NCI-H774 (cell line): ENCODE measurements at places on chromosomes 3 and 15.
A peak's percentile ranks its signal among the peaks of the same experiment; 100 is the strongest.

- no peak for DNase-seq
Observed at GRCh38 chr3:167740961-167741587, 5.6 kb downstream of the SERPINI1 start.

- no peak for DNase-seq
Observed at GRCh38 chr3:127033786-127034185, 50.9 kb downstream of the PLXNA1 start.

- no peak for DNase-seq
Observed at GRCh38 chr3:158725348-158726011, 6.8 kb downstream of the RARRES1 start.

DNA sequence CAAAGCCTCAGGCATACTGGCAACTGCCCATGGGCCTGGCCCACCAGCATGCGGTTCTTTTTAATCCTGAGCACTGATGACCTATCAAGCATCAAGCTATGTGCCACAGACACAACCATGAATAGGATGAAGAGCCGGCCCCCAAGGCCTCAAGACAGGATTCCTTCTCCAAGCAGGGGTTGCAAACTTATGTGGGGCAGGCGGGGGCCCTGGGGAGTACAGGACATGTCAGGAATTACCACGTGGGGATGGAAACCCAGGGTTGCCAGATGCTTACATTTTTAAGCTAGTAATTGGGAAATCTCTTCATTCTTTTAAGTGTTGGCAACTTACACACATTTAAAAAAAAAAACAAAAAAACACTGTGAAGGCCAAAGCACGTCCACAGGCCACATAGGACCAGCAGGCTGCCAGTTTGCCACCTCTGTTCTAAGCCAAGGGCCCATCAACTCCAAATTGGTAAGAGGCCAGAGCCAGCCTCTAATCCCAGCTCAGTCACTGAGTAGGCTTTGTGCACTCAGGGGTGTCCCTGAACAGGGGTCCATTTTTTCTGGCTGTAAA lies 32.8 kb downstream of the BDH1 start:
- no peak for DNase-seq

DNA sequence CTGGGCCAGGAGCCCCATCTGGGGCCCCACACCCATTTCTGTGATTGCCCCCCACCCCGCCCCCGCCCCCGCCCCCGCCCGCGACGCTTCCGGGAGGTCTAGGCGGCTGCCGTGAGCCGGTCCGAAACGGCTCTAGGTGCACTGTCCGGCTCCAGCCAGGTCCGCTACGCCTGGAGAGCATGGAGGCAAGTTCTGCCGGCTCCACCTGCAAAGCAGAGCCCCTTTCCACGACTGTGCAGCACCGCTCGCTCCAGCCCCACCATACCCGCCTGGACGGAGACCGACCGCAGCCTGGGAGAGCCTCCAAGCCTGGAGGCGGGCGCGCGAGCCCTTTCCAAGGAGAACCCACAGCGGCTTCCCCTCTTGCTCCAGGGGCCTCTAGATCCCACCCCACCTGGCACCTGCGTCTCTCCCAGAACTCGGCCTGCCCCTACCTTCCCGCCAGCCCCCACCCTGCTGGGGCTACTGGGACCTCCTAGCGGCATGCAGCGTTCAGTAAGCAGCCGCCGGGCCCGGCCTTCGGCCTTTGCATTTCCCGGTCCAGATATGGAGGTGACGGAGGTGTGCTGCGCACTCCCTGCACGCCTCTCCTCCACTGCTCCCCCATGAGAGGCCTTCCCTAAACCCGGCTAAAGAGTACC lies 66.2 kb downstream of the KLF13 start:
- DNase-seq: no peak

- DNase-seq: no peak
Observed at GRCh38 chr3:176046703-176047102, 1150.6 kb downstream of the TBL1XR1 start.

GRCh38 chr3:37441689-37442088 lies 267.3 kb upstream of the LRRFIP2 start:
- DNase-seq: no peak

DNA sequence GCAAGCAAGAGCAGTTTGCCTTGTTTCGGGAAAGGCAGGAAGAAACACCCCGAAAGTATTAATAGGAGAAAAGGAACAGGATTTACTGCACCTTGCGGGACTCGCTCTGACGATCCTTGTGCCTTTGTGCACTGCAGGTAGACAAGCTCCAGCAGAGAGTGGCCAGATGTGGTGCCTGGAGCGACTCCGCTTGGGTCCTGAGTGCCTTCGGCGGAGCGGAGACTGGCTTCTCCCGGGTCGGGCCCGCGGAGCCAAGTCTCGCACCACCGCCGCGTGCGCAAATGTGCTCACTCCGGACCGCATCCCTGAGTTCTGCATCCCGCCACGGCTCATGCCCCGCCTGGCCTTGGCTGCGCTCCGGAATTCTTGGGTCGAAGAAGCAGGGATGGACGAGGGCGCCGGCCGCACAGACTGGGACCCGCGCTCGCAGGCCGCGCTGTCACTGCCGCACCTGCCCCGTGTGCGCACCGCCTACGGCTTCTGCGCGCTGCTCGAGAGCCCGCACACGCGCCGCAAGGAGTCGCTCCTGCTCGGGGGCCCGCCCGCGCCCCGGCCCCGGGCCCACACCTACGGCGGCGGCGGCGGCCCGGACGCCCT lies 769 bp downstream of the C2CD4A start:
- DNase-seq: peak; percentile 42

DNA sequence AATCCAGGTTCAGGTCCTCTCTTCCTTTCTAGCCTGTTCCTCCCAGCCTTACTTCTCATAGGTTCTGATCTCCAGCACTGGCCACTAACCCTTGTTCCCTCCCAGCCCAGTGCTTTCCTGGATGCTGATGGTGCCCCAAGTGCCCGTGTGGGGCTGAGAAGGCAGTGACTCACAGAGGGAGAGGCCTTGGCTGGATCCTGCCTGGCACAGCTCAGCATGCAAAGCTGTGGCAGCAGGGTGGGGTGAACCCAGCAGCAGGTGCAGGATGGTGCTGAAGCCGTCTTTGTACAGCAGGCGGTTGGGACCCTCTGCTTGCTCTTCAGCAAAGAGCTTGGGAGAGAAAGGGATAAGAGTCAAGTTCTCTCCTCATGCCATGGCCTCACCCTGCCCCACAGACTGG lies 7.6 kb downstream of the LPCAT4 start:
- no peak for DNase-seq

- no peak for DNase-seq
Observed at GRCh38 chr15:81723701-81724100, 322.1 kb downstream of the MEX3B start.

GRCh38 chr3:118984699-118985098 lies 49.9 kb downstream of the IGSF11 start:
- DNase-seq: no peak

DNA sequence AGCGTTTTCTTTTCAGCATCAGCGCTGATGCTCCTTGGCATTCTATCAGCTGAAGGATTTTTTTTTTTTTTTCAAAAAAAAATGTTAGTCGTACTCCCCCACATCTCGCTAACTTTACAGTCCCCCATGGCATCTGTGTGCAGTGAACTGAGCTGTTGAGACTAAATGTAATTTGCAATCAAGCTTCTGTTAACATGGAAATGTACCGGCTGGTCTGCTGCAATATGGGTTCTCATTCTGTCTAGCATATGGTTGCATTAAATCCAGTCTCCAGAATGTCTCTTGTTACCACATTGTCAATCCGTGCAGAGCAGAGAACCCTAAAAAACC lies 32.2 kb upstream of the TPRG1 start:
- DNase-seq: no peak

DNA sequence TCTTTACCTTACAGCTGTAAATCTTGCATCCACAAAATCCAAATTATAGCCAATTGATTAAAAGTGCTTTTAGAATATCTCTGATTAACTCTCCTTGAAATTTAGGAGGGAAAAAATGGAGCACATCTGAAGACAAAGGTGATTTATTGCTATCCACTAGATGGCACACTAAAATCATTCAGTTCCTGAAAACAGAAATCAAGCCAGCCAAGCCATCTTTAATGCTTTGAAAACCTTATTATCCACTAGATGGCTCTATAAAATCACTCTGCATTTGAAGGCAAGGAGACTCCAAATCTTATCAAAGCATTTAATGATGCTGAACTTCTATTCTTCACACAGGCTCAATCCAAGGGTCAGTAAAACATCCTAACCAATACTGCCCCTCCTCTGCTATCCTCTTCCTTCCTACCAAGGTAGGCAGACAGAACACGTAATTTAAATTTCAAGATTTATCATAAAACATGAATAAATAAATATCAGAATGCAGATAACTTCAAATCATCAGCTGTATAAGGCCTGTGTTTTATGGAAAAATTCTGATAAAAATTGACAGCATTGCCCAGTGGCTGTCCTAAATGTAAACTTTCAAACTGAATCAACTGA lies 48.4 kb downstream of the GOLIM4 start:
- DNase-seq: peak; percentile 89

GRCh38 chr3:86793786-86794185 lies 197.2 kb downstream of the VGLL3 start:
- DNase-seq: no peak

DNA sequence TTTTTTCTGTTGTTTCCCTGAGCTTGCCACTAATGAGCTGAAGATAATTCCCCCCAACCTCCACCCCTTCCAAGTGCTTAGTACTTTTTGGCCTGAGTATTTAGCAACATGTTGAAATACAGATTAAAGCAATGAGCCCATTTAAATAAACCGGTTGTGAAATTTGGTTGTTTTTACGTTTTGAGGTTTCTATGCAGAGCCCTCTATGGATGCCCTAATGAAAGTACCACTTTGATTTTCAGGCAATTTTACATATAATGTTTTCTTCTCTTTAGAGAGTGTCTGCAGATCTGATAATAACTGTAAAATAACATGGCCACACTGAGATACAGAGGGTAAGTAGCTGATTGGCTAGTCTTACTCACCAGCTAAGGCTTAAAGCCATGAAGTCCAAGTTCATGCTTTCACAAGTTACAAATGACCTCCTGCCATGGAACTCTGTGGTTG lies 139.4 kb upstream of the SLC7A14 start:
- DNase-seq: no peak

DNA sequence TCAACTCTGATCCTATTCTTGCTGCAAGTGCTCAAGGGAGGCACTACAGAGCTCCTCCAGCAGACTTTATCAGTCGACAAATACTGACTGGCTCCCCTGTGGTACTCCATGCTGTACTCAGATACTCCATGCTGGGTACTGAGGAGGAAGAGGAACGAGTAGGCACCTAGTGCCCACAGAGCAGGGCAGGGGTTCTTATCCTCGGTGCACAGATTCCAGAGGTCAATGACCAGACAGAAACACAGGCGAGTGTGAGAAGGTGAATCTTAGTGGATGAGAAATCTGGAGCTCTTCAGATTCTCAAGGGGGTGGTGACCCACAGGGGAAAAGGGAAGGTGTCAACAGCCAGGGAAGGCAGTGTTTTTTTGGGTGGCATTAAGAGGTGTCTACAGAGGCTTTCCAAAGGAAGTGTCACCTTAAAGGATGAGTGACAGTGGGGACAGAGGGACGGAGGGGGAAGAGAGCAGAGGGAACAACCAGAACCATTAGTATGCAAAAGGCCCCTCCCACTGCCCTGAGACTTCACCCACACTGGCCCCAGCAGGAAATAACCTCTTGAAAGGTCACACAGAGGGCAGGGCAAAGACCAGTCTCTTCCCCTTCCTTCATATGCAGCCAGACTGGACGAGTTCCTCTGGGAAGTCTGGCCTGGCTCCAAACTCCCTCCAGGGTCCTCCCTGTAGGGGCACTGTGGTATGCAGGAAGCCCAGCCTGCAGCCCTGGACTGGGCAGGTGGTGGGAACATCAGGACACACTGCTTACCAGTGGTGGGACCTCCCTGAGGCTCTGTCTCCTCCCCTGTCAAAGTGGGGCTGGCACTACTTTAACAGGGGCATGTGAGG lies 27.5 kb downstream of the CCDC12 start:
- no peak for DNase-seq

GRCh38 chr15:57025264-57025926 lies 107.0 kb downstream of the TCF12 start:
- no peak for DNase-seq

- DNase-seq: no peak
Observed at GRCh38 chr3:114361391-114361790, 67.6 kb downstream of the TIGIT start.

GRCh38 chr15:20646529-20647142 lies 105.0 kb upstream of the GOLGA6L6 start:
- no peak for DNase-seq

DNA sequence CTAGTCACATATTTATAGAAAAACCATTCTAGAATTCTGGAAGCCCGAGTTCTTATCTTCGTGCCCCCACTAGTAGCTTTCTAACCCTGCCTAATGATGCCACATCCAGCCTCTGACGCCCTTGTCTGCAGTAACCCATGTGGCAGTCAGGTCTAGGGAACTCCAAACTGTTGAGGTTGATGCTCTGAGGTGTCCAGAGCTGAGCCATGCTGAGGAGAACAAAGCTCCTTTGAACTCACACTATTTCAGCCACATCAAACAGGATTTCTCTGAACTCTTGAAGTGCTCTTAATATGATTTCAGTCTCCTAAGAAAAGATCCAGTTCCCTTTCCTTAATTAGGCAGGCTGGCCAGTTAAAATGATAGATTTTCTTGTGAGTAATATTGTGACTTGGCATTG lies 150.5 kb upstream of the ST8SIA2 start:
- no peak for DNase-seq

DNA sequence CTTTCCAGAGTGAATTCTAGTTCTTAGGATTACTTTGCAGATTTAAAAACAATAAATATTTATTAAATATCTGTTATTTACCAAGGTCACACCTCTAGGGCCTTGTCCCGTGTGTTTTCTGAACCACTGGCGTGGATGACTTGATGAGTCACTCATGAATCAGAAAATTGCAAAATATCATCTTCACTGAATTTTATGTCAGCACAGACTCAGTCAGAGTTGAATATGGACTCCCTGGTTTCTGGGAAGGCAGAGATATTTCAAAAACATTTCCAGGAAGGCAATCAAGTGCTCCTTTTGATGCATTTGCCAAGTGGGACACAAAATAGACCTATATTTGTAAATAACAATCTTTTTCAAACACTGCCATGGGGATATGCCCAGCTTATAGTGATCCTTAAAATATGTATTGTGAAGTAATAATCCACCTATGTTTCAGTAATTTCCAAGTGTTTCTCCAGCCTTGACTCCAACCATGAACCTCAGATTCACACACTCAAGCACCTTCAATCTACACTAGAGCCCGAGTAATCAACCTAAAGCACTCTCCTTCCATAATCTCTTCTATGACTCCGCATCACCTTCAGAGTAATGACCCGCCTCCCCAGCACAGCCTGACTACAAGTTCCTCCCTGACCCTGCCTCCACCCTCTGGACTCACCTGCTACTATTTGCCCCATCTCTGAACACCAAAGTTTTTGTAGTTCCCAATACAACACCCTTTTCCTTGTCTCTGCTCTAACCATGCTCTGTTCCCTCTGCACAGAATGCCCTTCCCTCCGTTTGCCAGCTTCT lies 24.3 kb downstream of the DPH3 start:
- no peak for DNase-seq
